ENCODE measurements at places on chromosomes 5 and 9. TPM values are rescaled to one million over a fixed set of nuclear protein-coding genes. Genes with fewer than 3 reads are reported as not detected.

The ACTBL2 gene
- 2.8 TPM for total RNA-seq

The DPYSL3 gene
- total RNA-seq = 67.0 TPM

The FYB1 gene
- total RNA-seq = not detected

The NUDT12 gene
- 3.0 TPM for total RNA-seq

The LCN2 gene
- total RNA-seq = not detected

The SNX30 gene
- total RNA-seq = 10.7 TPM

The TMC1 gene
- total RNA-seq = 0.82 TPM

The ZNF354C gene
- 3.1 TPM for total RNA-seq

The DRD1 gene
- not detected for total RNA-seq

The HMGCR gene
- total RNA-seq = 42.5 TPM

- DNase-seq = no peak
Measured at GRCh38 chr5:152994033-152994680, 496.3 kb upstream of the GRIA1 start.

GRCh38 chr5:78903353-78903752 is 81.8 kb downstream of the ARSB start:
- no peak for DNase-seq

- DNase-seq = no peak
Measured at GRCh38 chr9:133421615-133422542, at the start of gene ADAMTS13. TSS of gene ADAMTS13 (plus strand) at chr9:133422367. CDS start at chr9:133422444, 77 bp downstream.

GRCh38 chr9:126696401-126697145 is 82.8 kb downstream of the LMX1B start:
- no peak for DNase-seq

DNA sequence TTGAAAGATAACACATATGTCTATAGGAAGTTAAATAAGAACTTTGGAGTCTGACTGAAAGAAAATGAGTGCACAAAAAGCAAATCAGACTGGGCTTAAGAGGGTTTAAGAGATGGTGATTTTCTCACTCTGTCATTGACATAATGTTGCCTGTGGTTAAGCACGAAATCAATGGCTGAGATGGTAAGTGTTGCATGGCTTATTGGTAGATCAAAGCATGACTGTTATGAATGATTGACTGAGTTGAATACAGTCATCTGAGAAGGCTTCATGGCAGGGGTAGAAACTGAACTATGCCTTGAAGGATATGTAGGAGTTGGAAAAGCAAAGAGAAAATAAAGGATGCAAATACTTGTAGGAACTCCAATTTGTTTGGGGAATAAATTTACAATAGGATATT is 136.6 kb downstream of the PLPPR1 start:
- DNase-seq = no peak

GRCh38 chr5:126587551-126588390 is 7.2 kb downstream of the ALDH7A1 start:
- no peak for DNase-seq

DNA sequence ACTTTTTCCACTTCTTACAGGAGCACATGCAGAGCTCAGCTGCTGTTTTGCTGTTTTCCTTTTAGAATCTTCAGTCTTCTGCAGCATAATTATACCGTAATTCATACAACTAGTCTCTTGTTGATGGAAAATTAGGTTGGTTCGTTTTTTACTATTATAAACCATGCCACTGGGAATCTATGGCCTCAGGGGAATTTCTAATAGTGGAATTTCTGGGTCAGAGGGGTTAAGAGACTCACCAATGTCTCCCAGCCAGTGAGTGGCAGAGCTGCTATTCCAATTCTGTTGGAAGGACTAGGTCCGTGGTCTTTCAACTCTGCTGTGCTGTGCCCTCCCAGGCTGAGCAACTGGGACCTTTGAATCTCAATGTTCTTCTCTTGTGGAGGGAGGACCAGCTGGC is 282.5 kb downstream of the ZSWIM6 start:
- no peak for DNase-seq

GRCh38 chr9:85543196-85543595 is 198.6 kb downstream of the AGTPBP1 start:
- no peak for DNase-seq

- DNase-seq = no peak
Measured at GRCh38 chr9:73125651-73126050, 26.0 kb upstream of the ANXA1 start.

- DNase-seq = no peak
Measured at GRCh38 chr5:403995-404394, 39.0 kb upstream of the EXOC3 start.

- no peak for DNase-seq
Measured at GRCh38 chr5:132419502-132420468, 50.3 kb downstream of the SLC22A5 start.

DNA sequence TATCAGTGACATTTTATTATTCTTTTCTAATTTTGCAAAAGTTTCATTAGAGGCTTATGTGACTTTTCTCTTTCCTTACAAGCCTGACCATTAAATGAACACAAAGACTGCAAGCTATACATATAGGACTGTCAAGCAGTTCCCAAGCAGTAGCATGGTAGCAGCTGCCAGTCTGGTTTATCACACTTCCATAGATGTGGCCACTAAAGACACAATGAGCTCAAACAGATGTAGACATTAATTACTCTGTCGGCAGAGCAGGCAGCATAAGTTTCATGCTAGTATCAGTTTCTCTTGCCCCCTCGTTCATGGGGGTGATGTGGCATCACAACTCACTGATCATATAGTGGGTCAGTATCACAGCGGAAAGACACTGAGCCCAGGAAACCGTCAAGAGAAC is 89.5 kb downstream of the CDH10 start:
- DNase-seq = no peak

DNA sequence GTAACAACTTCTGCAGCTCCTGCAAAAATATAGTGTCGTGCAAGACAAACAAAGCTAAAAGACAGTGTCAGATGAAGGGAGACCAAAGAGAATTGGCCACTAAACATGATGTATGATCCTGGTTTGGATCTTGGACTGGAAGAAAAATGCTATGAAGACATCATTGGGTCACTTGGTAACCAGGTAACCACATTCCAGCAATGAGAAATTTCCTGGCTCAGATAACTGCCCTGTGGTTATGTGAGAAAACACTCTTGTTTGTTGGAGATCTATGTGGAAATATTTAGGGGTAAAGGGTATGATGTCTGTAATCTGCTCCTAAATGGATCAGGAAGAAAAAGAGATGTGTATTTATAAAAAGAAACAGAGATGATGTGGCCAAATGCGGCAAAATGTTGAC is 45.5 kb upstream of the ANKRD33B start:
- DNase-seq = no peak

DNA sequence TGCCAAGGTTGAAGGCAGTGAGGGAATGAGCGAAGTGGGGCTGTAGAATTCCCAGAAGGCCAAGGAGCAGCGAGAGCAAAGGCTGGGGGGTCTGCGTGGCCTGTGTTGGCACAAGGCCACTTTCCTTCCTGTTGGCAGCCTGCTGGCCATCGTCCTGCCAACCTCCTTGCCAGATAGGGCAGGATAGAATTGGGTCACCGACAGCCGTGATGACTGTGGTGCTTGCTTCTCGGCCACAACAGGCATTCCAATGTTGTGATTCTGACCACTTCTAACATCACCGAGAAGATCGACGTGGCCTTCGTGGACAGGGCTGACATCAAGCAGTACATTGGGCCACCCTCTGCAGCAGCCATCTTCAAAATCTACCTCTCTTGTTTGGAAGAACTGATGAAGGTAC is 18.9 kb downstream of the TRIP13 start:
- DNase-seq = peak; percentile 55

DNA sequence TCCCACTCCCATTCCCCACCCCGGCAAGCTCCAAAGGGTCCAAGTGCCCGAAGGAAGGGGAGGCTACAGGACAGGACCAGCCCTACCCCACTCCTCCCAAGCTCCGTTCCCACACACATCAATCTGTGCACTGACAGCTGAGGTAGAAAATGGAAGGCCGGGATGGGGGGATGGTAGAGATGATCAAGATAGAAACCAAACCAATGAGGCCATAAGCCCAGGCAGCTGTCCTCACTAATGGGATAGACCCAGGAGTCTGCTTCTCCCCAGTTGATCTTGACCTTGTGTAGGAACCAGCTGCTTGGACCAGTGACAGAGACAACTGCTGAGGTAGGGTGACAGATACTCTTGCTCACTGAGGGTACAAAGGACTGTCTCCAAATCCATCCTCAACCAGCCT is 38.6 kb downstream of the B4GALT1 start:
- DNase-seq = no peak

DNA sequence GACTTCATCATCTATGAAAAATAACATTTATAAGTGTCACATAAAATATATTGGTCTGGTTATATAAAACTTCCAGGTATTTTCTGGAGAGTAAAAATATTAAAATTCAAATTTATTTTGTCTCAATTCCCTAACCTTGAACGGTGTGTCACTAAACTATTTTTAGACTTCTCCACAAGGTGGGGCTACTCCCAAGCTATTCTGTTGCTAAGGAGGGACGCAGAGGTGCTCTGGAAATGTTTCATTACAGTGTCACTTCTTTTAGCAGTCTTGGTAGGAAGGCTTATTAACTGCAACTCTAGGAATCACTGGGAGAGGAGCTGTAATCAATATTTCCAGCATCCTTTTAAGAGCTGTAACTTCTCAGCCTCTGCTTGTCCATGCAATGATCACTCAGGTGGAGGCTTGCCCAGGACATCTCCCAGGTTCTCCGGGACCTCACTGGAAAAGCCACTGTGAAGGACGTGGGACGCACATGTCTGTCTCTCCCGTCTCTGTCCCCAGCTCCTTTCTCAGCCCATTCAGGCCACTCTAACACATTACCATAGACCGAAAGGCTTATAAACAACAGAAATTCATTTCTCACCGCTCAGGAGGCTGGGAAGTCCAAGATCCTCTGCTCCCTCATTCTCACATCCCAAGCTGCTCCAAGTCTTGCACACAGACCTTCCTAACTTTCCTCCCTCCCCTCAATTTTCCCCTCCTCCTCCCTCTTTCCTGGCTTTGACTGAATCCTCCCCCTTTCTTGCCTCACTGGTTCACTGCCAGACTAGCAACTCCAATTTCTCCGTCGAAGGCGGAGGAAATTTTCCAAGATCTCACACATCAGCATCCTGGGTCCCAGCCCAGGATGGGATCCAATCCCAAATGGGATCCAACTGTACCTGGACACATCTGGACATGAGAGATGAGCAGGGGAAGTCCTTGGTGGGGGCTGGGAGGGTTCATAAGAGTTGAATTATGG is 32.7 kb upstream of the DNAH5 start:
- no peak for DNase-seq

DNA sequence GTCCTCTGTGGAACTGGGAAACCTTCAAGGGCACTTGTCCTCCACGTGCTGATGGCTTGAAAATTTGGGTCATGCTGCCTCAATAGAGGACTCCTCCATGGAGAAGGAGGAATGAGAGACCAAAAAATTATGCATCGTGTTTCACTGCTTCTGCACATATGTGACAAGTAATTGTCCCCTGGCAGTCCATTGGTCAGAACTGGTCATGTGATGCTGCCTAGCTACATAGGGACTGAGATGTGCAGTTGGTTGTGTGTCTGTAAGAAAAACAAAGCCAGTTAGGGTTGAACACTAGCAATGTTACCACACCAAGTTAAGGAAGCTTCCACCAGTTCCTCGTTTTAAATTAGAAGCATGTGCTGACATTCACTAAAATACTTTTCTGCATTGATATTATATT is 201.9 kb upstream of the ANKH start:
- DNase-seq = no peak

DNA sequence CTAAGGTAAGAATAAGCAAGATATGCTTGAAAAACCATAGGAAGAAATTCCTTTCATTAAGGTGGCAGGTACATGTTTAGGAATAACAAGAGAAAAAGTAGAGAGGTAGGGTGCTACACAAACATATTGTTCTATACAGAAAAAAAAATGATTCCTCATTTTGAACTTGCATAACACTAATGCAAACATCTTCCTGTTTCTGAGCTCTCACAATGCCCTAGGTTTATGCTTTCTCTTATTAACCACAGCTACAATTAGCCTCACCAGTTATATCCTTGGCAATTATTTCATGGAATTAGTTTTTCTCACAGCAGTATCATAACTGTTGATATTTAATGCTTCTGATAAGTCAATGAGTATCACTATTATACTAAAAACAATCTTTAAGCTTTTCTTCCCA is 20.7 kb downstream of the CEMIP2 start:
- DNase-seq = no peak

- DNase-seq = no peak
Measured at GRCh38 chr9:68515326-68516017, 25.2 kb downstream of the TMEM252 start.

DNA sequence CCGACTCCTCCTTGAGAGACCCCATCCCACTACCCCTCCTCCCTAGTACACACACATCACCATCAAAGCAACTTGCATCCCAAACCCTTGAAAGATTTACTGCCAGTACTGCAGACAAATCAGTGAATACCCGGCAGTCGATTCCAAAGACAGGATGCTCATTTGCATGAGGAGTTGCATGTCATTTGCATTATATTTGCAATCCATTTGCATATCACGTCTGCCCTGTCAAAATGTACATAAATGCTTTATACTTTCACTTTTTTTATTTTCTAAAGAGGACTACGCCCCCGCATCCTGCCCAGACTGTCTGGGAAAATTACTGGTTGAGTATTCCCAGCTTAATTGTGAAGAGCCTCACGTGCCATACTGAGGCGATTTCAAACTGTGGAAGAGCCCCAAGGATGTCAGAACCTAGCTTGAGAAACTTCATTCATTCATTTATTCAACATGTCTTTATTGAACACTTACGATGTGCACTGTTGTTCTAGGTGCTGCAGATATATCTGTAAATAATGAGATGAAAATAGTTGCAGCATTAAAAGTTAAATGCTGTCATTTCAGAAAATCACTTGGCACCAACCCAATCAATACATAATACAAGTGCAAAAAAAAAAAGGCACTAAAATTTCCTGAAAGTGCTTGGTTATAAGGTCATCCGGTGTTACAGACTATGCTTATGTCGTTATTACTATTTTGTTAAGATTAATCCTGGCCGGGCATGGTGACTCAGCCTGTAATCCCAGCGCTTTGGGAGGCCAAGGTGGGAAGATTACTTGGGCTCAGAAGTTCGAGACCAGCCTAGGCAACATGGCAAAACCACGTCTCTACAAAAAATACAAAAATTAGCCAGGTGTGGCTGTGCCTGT is 17.2 kb upstream of the SIL1 start:
- peak; percentile 47 for DNase-seq

GRCh38 chr5:87393331-87393730 is 19.4 kb downstream of the CCNH start:
- DNase-seq = peak; percentile 47

DNA sequence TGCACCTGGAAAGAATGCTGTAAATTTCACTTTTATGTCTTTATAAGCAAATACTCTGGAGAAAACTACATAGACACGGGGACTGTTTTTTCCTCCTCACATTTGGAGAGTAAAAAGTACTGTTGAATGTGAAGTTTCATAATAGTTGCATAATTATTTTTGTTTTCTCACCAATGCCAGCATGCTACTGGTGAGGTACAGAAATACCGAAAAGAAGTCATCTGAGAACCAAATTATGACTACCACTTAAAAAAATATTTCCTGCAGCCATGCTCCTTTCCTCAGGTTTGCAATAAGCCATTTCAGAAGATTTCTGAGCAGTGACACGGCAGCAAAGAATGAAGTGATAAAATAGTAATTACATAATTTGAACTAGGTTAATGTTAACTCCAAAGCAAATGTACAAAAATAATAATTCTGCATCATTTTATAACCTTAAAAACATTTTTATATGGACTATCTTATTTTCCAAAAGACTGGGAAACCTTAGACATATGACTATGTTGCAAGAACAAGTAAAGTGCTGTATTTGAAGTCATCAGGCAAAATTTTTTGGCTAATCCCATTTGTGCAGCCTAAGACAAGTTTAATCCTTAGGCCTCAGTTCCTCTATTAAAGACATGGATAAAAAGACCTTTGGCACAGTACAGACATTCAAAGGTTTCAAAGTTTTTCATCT is 144.7 kb downstream of the PCSK1 start:
- no peak for DNase-seq
